ENCODE measurements at places on chromosomes 12 and 14.
A peak's percentile ranks its signal among the peaks of the same experiment; 100 is the strongest.

DNA sequence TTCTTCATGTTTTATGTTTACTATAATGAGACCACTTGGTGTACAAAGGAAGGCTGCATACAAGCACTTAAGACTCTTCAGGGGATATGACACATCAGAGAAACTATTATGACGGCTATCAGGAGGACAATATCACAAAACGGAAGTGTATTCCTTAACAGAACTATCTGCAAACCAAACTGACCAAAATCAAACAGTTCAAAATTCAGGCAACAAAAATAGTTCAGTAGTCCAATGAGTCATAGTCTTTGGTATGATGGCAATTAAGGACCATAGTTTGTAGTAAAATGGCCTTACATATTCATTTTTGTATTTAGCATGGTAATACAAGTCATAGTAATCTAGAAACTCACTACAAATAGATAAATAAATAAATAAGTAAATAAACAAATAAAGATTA is 1638.7 kb upstream of the SEL1L start:
- no peak for DNase-seq

- no peak for DNase-seq
Observed at GRCh38 chr12:119447126-119447525, 112.6 kb downstream of the CCDC60 start.

GRCh38 chr12:121807642-121808347 is 4.0 kb downstream of the SETD1B start:
- DNase-seq: peak; percentile 44

GRCh38 chr12:9973949-9974348 is 2.7 kb downstream of the CLEC12A start:
- no peak for DNase-seq

DNA sequence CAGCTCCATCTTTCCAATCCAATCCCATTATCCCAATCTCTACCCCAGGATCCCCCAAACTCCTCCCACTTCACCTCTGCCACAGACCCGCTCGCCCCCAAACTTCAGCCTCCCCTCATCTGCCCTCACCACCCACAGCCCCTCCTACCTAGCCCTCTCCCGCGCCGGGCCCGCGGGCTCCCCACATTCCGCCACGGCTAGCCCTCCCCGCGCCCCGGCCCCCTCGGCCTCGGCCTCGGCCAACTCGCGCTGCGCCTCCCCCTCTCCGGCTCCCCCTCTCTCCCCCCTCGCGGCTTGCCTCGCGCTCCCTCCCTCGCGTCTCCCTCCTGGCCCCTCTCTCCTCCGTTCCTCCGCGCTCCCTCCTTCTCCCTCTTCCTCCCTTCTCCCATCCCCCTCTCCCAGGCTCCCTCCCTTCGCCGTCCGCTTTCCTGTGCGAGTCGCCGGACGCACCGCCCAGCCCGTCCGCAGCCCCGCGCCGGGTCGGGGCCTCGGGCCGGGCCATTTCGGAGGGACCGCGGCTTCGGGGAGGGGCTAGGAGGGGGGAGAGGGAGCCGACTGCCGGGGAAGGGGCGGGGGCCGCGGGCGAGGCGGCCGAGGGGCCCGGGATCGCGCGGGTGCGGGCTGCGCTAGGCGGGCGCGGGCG is at the start of gene ATN1:
TSS of gene ATN1 (plus strand) at position 581 of the 643 bp plus-strand sequence. CDS start 6,043 bp downstream, outside the sequence.
- peak; percentile 86 for DNase-seq

GRCh38 chr12:68772714-68773113 is 26.7 kb downstream of the SLC35E3 start:
- DNase-seq: no peak

DNA sequence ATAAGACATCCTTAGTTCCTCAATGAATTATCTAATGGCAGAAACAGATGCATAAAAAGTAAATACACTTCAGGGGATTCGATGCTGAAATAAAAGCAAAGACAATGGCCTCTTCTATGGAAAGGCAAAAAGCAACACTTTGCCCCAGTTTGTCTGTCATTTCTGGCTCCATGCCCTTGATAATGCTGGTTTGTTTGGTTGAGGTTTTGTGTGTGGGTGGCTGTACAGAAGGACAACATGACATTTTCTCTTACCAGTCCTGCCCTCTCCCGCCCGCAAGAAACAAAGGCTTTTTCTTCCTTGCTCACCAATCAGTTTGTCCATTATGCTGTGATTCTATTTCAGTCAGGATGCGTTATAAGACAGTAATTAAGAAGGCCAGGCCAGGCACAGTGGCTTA is 18.1 kb upstream of the WDR89 start:
- no peak for DNase-seq

DNA sequence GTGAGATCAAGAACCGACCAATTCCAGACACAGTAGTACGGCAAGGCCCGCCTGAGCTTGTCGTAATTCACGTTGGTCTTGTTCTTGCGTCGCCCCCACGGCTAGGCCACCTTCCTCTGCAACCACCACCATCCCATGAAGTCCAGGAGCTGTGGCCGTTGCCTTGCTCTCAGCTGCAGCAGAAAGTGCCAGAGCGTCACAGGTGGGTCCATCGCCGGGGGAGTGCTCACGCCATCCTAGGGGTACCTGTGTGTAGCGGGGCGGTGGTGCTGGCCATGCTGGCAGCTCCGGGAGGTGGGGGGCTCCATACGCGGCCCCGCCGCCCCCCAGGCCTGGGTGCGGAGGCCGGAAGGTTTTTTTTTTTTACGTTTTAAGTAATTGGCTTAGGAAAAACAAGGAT is 23.1 kb downstream of the TMEM121 start:
- DNase-seq: no peak

DNA sequence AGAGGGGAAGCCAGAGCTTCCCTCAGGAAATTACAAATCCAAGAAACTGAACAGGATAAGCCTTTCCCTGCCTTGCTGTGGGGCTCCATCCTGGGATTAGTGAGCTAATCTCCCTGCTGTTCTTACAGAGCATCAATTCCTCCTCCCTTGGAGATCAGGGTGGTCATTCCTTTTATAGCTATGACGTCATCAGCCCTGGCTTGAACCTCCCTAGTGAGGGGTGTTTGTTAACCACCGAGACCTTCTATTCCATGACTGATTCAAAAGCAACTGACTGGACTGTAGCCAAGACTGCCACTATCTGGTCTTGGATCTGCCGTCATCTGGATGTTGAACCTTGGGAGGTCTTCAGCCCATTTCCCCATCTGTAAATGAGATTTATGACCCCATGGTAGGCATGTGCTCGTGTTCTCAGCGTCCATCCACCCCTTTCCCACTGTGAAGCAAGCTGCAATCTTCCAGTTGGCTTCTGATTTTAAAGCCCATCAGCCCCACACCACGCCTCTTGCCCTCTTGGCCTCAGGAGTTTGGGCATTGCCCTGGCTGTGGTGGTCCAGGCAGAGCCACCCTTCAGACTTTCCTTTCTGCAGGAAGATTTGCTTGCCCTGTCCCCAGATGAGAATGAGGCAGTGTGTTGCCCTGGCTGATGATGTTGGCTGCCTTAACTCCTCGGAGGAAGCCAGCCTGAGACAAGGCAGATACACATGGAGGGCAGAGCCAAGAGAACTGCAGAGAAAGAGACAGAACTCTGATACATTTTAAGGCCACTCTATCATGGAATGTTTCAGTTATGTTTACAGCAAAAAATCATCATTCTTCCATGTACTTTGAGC is 59.6 kb upstream of the ACTN1 start:
- DNase-seq: no peak

DNA sequence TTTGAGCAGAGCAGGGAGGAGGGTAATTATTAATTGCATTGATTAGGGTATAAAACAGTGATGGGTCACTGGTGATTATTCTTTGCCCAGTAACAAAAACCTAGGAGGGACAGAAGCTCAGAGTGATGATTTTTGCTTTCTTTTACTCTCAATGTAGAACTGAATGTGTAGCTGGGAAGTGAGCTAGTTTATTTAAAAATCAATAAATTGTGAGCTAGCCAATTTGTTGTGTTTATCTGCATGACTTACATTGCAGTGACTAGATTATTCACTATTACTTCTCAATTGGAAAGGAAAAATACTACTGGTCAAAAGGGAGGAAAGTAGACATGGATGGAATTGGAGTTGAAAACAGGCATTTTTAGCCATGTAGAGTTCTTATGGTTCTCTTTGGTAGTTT is 107.1 kb downstream of the PLXNC1 start:
- no peak for DNase-seq

DNA sequence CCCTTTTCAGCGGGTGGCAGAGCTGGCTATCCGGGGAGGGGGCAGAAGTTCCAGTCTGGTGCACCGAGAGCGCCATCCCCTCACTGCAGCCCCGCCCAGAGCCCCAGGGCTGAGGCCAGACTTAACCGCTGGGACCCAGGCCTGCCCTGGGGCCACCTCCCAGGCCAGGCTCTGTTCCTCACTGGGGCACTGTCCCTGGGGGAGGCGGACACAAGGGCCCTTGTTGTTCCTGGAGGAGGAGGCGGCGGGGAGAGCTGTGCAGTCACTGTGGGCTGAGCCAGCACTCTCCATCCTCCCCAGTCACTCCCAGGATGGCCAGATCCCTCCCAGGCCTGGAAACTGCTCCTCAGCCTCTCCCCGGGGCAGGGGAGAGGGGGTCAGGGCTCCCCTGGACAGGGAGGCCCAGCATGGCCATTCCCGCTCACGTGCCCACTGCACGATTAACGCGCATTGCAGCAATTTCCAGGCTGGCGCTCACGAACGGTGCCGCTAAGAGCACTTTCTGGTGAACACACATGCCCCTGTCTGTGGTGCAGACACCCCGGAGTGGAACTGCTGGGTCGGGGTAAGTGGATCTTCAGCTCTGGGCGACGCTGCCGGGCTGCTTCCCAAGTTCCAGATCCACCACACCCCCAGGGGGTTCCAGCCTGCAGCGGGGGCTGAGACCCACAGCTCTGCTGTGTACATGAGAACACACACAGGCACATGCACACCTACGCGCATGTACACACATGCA is 89.8 kb upstream of the SFSWAP start:
- DNase-seq: no peak

- DNase-seq: no peak
Observed at GRCh38 chr12:115070313-115070712, 386.3 kb upstream of the TBX3 start.

DNA sequence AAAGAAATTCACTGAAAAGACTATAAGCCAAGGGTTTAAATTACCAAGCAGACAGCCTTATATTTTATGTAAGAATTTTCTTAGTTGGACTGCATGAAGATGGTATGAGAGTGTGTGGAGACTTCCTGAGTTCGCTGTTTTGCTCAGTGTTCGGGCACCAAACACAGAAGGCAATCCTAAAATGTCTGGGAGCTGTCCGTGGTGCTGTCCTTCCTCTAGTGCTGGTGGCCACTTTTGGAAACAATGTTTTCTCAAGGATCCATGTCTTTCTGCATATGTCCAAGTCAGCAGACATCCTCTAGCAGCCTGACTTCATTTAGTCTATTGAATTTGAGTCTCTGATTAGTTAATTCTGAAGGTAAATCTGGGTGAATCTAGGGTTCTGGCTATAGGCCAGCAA is 135.8 kb downstream of the SLC8A3 start:
- DNase-seq: peak; percentile 71

DNA sequence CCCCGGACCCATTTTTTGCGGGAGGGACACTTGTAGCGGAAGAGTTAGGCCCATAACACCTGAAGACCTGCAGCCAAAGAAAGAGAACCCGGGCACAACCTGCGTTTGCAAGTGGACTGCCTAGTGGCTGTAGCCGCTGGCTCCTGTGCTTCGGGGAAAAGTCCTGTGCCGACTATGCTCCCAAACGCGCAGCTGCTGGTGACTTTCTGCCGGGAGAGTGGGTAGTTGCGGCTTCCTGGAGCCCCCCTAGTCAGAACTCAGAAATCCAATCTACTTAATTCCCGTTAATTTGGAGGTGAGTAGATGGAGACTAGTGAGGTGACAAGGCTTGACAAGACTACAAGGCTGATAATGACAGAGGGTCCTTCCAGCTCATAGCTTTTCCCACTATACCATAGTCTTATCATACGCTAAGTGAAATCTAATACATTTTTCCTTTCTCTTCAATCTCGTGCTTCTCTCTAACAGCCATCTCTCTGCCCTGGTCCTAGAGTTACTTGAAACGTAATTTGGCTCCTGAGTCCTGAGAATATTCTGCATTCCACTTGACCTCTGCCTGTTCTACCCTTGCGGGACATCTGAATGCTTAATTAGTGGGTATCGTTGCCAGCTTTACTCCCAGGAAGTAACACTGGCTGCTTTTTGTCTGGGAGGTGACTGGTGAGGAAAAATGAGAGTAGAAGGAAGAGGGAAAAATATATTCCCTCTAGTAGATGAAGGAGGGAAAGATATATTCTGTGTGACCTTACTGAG is 556 bp downstream of the MTHFD1 start:
- no peak for DNase-seq

DNA sequence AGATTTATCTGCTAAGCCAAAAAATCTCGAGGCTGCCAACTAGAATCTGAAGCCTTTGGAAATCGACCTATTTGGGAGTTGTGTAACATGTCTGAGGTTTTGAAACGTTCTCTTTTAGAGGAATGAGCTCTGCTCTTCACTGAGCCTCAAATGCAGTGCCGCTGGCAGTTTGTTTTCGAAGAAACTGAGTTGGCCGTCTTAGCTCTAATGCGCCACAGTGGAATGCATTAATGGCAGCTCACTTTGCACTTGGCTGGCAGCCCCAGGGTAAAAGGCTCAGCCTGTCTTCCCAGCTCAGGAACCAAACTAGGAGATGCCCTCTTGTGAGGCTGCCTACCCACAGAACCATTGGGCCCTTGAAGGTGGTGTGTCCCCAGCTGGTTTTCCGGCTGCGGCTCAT is 53.8 kb downstream of the SFSWAP start:
- DNase-seq: no peak

Measured in ecto neural progenitor cell (in vitro differentiated cells).